ENCODE measurements at places on chromosomes 6 and 20.

GRCh38 chr6:138622967-138623366 lies 123.7 kb upstream of the NHSL1 start:
- DNase-seq, result no peak

DNA sequence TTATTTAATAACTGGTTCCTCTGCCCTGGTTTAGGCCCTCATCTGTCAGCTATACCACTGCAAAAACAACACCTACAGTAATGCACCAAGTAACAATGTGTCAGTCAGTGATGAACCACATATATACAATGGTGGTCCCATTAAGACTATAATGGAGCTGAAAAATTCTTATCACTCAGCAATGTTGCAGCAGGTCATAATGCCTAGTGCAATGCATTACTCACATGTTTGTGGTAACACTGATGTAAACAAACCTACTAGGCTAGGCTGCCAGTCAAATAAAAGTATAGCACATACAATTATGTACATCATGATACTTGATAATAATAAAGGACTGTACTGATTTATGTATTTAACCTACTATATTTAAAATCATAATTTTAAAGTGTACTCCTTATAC lies 31.3 kb downstream of the RARS2 start:
- DNase-seq, result no peak

- peak; percentile 75 for DNase-seq
Observed at GRCh38 chr6:71510057-71510713, 221.6 kb downstream of the OGFRL1 start.

DNA sequence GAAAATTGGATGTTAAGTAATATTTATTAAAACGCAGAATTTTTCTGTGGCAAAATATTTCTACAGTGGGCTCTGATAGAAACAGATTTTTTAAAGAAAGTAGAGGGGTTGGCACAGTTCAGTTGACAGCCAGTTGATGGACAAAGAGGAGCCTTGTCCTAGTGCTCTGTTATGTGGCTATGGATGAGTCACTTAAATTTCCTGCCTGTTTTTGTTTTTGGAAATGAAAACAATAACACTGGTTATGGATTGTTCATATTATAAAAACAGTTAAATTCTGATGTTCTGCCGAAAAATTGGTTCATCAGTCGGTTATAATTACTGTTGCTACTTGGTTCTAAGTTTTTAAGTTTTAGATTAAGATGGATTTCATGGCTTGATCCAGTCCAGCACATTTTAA lies 42.8 kb downstream of the MYO6 start:
- DNase-seq, result peak; percentile 25

- no peak for DNase-seq
Observed at GRCh38 chr20:32191422-32191821, 16.1 kb downstream of the PLAGL2 start.

GRCh38 chr6:11209906-11210305 lies 22.6 kb downstream of the NEDD9 start:
- peak; percentile 49 for DNase-seq

GRCh38 chr20:4329232-4329631 lies 313.9 kb upstream of the RNF24 start:
- no peak for DNase-seq

DNA sequence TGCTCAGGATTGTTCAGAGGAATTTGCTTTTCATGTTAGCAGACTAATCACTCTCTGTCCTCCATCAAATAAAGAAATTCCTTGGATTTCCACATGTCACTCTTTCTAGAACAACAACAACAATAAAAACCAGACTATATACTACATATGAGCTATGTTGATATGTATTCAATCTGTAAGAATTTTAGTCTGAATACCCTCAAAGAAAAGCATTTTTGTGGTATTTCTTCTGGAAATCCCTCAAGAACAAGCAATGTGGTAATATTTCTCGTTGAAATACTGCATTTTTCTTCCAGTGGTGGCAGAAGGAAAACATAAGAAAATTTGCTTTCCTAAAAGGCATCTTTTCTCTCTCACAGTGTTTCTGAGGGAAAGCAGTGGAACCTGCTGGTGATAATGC lies 312.6 kb upstream of the RSPO3 start:
- DNase-seq, result no peak
